ENCODE measurements at places on chromosomes 13 and 19.

GRCh38 chr13:20924758-20925394 is 22.3 kb upstream of the XPO4 start:
- peak; percentile 76 for DNase-seq

GRCh38 chr13:77388944-77389624 is 62.2 kb upstream of the MYCBP2 start:
- DNase-seq = no peak

- DNase-seq = peak; percentile 67
Observed at GRCh38 chr13:97766749-97767148, 186.7 kb upstream of the IPO5 start.

GRCh38 chr13:50303963-50304721 is 288.9 kb downstream of the KCNRG start:
- DNase-seq = no peak

- DNase-seq = no peak
Observed at GRCh38 chr13:106534639-106535551, 567 bp downstream of the EFNB2 start.

DNA sequence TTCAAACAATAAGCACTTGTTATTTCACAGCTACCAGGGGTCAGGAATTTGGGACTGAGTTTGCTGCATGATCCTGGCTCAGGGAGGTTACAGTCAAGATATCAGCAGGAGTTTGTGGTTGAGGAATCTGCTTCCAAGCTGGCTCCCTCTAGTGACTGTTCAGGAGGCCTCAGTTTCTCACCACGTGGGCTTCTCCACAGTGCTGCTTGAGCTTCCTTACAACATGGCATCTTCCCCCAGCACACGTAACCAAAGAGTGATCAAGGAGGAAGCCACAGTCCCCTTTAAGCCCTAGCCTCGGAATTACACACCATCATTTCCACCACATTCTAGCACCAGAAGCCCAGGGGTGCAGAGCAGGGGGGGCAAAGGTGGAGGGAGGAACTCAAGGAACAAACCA is 28.8 kb downstream of the CELF5 start:
- DNase-seq = peak; percentile 26

- DNase-seq = no peak
Observed at GRCh38 chr19:5974721-5975387, 3.1 kb downstream of the RANBP3 start.

DNA sequence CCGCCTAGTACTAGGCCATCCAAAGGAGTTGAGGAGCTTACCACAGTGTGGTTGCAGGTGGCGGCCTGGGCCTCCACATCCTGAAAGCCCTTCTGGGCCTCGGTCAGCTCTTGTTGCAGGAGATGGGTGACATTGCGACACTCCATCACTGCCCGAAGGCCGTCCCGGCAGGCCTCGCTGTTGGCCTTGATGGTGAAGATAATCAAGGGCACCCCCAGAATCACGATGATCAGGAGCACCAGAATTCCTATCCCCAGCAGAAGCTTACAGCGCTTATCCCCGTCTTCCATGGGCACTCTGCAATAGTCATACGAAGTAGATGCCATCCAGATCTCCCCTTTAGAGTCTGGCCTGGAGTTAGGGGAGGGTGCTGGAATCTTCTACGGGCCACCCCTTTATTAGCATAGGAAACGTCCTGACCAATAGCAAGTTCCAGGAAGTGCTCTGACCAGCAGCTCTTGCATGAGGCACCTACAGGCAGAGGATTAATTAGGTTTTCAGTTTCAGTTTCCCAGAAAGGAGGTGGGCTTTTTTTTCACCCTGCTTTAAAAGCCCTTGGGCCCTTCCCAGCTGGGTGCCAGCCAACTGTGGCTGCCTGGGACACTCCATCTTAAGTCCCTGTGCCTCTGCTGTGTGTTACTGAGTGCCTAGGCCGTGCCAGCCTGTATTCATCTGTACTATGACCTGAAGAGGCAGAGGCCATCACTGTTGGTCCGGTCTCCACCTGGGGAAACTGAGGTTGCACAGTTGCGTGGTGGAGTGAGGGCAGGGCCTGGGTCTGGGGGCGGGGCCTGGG is at the start of gene BST2:
BST2 (minus strand) TSS at position 381 of the 796 bp plus-strand sequence; CDS start at position 326, 55 bp downstream.
- DNase-seq = peak; percentile 95

DNA sequence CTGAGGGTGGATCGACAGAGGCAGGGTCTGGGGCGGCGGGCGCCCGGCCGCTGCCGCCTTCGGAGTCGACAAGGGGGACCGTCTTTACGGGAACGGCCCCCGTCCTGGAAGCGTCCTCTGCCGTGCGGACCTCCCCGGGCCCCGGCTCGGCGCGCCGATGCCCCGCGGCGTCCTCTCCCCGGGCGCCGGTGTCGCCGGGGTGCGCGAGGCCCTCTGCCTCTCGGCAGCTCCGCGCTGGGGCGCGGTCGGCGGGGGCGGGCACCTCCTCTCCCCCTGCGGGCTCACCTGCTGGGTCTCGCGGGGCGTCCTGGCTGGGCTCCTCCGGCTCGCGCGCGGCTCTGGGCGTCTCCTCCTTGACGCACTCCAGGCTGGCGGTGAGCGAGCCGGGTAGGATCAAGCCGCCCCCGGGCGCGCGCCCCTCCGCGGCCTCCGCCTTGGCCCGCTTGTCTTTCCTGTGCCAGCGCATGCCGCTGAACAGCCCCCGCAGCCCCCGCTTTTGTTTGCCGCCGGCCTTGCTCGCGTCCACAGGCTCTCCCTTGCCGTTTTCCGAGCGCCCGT is 1.5 kb downstream of the AMER2 start:
- DNase-seq = no peak

- DNase-seq = peak; percentile 83
Observed at GRCh38 chr19:42253245-42254088, 1.5 kb downstream of the ERF start.

DNA sequence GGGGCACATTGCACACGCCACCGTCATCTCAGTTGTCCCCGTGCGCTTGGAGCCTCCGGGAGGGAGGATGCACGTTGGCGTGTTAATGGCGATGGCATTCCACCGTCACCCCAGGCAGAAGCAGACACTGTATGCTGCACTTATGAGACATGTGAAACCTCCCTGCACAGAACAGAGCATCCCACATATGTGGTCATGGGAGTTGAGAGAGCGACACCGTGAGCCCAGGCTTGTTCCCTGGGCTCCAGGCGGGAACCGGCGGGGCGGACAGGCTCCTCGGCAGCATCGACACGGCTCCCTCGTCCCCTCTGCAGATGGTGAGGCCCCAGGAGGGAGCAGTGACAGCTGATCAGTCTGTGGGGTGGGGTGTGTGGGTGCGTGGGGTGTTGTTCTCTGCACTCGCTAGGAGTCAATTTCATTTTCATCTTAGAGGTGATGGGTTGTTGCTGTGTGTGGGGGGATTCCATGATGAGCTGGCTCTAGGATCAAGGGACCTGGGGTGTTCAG is 40.4 kb downstream of the CRTC1 start:
- no peak for DNase-seq

DNA sequence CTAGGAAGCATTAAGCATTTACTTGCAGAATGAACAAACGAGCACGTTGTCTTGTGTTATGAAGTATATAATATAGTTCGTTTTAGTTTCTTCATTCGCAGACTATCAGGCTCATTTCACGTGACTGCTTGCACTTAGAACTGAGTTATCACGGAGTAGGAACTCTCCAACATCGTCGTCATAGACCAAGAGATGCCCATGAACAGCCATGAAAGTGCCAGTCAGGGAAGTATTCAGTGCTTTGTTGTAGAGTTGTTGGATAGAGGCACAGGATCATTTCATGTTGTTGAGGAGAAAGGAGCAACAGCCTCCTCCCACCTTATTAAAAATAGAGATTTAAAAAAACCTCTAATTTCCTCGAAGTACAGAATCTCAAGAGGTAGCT is 977 bp upstream of the IL17D start:
- DNase-seq = no peak

DNA sequence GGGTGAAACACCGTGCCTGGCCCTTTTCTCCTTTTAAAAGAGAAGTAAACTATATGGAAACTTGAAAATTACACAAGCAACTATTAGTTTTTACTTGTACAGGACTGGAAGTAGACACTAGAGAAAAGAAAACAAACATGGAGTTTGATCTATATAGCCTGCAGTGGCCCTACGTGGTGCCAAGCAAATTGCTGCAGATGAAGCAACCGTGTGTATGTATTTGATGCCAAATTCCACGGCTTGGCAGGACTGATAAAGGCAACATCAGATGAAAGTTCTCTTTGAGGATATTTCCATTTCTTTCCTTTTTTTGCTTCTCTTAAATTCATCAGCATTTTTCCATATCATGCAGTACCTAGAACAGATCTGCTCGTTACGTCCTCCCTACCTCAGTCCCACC is 49.8 kb downstream of the ATP8A2 start:
- DNase-seq = no peak

- peak; percentile 52 for DNase-seq
Observed at GRCh38 chr13:24842549-24843274, 78.7 kb downstream of the RNF17 start.

DNA sequence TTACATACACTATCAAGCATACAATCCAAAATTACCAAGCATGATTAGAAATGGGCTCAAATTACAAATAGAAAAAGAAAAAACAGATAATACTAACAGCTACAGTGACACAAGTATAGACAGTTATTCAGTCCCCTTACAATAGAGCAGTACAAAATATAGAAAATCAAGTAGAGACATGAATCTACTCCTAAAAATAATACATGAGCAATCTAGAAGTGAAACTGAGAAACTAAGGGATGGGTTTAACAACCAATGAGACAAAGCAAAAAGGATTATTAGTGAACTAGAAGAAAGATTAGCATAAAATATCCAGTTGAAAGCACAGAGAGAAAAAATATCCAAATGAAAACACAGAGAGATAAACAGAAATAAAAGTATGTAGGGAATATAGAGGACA is 426.7 kb downstream of the TBC1D4 start:
- DNase-seq = no peak

GRCh38 chr19:12015015-12015752 is 20.3 kb downstream of the ZNF433 start:
- DNase-seq = peak; percentile 40

DNA sequence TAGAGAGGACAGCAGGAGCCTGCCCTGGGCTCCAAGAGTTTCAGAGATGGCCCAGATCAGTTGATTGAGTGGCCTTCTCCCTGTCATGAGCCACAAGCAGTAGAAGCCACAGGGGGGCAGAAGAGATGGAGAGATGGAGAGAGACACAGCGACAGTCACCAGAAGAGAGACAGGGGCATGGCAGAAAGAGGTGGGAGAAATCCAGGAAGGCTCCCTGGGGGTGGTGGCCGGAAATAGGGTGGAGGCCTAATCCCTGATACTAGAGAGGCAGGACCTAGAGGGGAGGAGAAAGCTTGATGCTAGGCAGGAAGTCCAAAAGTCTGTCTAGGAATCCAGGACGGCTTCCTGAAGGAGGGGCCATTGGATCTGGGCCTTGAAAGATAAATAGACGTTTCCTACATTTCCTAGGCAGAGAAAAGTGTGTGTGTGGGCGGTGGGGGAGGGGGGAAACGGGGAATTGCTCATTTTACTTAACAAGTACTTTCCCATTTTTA is 9.6 kb upstream of the TPM4 start:
- peak; percentile 58 for DNase-seq

DNA sequence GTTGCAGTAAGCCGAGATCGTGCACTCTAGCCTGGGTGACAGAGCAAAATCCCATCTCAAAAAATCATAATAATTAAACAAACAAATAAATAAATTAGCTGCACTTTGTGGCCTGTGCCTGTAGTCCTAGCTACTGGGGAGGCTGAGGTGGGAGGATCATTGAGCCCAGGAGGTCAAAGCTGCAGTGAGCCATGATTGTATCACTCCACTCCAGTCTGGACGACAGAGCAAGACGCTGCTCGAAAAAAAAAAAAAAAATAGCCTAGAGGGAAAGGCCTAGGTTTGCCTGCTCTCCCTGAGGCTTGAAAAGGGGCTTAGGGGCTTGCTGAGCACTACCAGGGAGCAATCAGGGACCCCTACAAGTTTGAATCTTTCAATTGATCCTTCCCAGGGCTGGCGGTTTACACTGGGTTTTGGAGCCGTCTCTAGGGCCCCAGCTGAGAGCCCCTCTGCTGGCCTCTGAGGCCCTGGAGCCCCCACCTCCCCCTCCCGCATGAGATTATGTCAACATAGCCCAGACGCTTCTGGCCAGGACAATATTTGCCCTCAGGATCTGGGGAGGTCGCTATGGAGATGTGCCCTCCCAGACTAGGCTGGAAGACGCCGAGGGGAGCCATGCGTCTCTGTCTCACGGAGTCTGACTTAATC is 10.4 kb upstream of the GIPR start:
- no peak for DNase-seq

DNA sequence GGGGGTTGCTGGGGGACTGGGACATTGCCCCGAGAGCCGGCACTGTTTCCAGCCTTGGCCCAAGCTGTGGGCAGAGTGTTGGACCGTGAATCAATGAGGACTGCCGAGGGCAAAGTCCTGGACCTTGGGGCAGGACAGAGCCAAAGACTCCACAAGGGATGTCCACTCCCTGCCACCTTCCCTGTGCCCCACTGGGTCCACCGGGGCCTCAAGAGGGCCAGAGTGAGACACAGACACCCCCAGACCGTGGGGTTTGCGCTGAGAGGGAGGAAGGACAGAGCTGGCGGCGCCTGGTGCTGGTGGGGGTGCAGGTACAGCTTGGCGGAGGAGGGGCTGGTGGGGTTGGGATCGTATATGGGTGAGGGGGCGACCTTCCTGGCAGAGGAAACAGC is 11.8 kb downstream of the MAST3 start:
- no peak for DNase-seq

DNA sequence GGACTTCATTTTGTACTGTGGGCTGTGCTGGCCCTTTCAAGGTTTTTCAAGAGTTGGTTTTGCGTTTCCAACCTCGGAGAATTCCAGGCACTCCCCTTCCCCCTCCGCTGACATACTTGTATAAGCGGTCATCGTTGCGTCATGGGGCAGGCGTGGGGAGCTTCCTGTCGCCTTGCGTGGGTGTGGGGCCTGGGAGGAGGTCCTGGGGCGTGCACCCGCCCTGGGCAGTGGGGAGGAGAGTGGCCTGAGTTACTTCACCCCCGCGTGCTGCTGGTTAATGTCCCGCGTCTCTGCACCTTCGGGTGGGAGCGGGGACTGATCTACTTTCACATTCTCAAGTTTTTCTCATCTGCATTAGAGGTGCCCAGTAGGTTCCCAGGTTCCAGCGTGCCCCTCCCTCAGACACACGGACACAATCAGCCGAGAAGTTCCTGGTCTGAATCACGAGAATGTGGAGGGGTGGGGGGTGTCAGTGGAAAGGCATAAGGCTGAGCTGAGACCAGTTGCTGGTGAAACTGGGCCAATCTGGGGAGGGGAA is 4.1 kb downstream of the IER2 start:
- peak; percentile 74 for DNase-seq

DNA sequence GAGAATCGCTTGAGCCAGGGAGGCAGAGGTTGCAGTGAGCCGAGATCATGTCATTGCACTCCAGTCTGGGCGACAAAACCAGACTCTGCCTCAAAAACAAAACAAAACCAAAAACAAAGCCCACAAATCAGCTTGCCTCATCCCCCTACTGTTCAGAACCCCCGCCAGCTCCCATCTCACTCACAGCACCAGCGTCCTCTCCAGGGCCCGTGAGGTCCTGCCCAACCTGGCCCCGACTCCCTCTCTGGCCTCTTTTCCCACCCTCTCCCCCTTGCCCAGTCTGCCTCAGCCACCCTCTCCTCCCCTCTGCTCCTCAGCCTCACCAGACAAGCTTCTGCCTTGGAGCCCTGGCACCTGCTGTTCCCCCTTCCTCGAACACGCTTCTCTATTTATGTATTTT is 3.8 kb downstream of the SLC8A2 start:
- DNase-seq = no peak

- DNase-seq = no peak
Observed at GRCh38 chr19:48512504-48513288, 1.1 kb upstream of the LMTK3 start.

GRCh38 chr13:44075113-44075512 is 195.4 kb downstream of the LACC1 start:
- DNase-seq = no peak
